ENCODE measurements at places on chromosomes 13 and 19.

- DNase-seq: no peak
Observed at GRCh38 chr13:24199016-24199415, 38.5 kb downstream of the SPATA13 start.

GRCh38 chr19:38031423-38031770, 124.4 kb downstream of the SIPA1L3 start:
- no peak for DNase-seq

DNA sequence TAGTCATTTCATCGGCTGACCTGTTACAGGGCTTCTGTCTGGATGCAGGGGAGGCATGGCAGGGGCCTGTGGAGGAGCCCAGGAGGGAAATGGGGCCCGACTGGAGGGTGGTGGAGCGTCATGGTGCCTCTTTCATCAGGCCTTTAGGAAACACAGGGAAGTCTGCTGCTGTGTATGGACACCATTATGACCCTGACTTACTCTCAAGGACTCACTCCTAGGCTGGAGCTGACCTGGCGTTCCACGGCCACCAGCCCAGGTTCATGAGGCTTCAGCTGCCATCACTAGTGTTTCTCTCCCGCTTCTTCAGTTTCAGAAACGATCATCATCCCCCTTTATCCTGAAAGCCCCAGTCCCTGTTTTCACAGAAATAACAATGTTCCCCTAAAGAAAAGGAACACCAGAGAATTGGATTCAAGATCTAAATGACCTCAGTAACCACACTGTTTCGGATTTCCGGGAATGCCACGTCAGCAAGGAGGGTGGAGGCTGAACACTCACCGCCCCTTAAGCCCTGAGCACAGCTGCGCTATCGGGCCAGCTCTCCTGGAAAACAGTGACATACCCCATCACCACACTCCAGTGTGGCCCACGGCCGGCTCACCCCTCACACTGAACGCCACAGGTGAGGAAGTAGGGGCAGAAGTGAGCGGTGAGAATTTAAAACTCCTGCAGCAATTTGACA, 67.6 kb downstream of the SOX1 start:
- DNase-seq: no peak

GRCh38 chr13:106036870-106037269, 498.6 kb downstream of the EFNB2 start:
- DNase-seq: no peak

- no peak for DNase-seq
Observed at GRCh38 chr13:60727140-60727539, 330.1 kb downstream of the TDRD3 start.

DNA sequence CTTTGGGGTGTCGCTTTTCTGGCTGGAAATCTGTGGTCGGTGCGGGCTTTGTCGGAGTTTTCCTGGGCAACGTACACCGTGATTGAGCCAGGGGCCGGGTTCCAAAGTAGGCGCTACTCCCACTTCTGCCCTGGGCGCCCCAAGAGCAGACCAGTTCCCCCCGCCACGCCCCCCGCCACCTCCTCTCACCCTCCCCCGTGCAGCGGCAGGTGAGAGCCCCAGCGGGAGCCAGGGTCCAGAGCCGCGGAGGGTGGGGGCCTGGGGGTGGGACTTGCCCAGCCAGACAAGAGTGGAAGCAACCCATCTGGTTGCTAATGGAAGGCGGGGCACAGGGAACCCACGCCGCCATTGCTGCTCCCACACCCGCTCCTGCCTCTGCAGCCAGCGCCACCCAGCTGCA, 2195.9 kb downstream of the PCDH9 start:
- DNase-seq: no peak

DNA sequence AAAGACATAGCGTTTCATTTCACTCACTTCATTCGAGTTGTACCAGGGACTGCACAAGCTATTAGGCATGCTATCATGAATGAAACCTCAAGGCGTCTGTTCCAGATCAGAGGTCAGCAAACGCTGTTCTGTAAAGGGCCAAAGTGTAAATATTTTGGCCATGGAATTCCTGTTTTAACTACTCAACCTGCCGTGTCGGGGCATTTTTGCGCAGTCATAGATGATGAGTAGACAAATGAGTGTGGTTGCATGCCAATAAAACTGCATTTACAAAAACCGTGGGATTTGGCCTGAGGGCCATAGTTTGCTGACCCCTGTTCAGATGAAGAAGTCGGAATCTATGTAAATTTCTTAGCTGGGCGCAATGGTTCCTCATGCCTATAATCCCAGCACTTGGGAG, 6.5 kb downstream of the INSR start:
- DNase-seq: no peak

DNA sequence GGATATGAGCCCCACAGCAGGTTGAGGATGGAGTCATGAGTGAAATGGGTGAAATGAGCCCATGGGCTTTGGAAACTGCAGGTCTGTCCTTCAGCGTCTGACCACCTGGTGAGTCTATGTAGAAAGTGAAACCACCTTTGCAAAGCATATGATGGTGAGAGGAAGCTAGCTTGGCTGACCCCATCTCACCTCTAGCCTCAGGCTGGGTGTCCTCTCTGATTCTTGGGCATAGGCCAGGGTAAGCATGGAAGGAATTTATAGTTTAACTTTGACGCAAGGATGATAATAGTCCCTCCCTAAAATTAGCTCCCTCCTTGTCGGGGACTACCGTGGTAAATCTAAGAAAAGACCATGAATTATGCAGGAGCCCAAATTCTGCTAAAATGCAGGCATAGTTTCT, 16.8 kb upstream of the PSG9 start:
- no peak for DNase-seq

DNA sequence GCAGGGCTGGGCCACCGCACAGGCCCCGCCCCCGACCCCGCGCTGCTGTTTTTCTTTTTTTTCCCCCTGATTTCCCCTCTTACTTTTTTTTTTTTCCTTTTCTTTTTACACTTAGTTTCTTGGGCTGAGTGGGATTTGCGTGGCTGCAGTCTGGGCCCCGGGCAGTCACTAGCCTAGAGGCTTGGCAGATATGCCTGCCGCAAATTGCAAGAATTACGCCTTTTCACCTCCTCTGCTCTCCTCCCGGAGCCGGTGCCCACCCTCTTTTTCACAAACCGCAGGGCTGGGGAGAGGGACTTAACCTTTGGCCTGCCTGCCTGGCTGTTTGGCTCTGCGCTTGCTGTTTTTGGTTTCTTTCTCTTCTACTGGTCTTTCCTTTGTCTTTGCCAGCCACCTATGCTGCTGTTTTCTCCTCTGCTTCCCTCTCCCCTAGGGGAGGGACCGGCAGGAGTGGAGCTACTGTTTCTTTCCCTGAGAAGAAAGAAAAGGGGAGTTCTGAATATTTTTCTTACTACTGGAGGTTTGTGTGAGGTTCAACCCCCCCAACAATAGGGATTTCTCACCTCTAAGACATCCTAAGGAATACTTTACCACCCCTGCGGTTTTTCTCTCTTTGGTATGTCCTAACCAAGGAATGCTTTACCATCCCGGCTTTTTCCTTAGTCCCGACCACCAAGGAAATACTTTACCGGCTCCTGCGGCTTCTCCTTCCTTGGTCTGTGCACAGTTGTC, 11.0 kb downstream of the ZNF552 start:
- DNase-seq: no peak

- no peak for DNase-seq
Observed at GRCh38 chr19:49624967-49625910, 14.7 kb downstream of the RRAS start.

DNA sequence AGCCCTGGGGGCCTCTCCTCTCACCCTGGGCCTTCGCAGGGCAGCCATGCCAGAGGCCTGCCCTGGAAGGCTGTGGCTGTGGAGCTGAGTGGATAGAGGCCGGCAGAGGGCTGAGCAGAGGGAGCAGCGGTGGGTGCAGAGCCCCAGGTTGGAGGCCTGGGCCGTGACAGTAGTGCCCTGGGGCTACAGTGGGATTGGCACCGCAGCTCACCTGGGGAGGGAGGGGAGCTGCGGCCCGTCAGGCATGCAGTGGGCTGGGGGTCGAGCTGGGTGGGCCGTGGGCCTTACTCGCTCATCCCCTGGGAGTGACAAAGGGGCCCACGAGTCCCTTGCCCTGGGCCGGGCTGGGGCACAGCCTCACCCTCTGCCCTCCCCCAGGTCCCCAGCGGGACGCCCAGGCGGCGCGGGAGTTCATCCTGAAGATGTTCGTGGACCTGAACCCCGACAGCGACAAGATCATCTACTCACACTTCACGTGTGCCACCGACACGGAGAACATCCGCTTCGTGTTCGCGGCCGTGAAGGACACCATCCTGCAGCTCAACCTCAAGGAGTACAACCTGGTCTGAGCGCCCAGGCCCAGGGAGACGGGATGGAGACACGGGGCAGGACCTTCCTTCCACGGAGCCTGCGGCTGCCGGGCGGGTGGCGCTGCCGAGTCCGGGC, 15.1 kb upstream of the GNA15 start:
- DNase-seq: no peak

GRCh38 chr19:10283301-10284064, 3.3 kb upstream of the ICAM4 start:
- DNase-seq: no peak

- no peak for DNase-seq
Observed at GRCh38 chr13:75186379-75186778, 295.6 kb downstream of the TBC1D4 start.

DNA sequence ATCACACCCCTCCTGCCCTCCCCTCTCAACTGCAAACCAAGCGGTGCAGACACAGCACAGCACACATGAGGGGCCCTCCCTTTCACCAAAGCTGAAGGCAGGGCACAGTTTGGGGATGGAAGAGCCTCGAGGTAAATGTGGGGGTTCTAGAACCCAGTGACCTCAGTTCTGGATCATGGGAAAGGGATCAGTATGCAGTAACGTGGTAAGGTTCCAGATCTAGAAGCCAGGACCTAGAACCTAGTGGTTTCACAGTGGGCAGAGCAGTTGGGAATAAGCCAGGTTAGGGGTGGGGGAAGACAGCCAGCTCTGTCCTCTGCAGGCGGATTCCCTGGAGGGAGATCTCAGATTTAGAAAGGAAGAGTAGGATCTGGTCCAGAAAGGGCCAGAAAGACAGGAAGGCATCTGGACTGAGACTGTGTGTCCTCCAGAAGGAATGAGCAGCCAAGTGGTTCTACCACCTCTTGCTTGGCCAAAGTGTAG, 3.1 kb downstream of the FTL start:
- DNase-seq: no peak

- DNase-seq: no peak
Observed at GRCh38 chr19:3822683-3823349, 36.6 kb upstream of the MATK start.

- DNase-seq: no peak
Observed at GRCh38 chr13:110743687-110744086, 30.2 kb downstream of the ING1 start.

DNA sequence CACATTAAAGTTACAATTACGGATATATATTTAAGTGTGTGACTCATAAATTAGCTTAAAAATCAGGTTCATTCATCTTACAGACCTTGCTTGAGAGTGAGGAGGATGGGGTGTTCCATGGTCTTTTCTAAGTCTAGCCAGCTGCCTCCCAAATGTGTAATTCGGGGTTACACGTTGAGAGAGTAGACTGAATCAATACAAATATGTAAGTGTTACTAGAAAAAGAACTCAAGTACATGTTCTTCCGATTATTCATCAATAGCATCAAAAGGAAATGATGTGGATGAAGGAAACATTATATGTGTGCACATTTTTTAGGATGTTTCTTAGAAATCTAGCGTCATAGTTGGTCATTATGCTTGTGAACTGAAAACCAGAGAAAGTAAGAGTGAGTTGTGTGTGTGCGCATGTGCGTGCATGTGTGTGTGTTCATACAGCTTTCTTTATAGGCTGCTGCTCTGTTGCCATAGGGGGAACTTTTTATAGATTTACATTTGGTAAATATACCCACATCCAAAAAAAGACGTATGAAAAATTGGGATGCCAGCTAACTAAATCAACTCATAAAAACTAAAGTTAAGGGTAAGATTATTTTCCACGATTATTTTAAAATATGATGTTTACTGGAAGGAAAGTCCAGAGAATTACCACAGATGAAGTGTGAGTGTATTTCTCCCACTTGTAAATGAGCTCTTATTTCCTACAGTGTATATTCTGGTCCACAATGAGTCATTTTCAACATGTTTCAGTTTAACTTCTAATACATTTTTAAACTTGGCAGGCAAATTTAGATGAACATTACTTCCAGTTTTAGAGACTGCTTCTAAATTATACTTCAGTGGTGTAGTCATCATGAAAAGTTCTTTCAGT, 82.4 kb downstream of the PIBF1 start:
- peak; percentile 0 for DNase-seq
